ENCODE measurements at places on chromosomes 7 and 10.

GRCh38 chr7:105650382-105650970, 69.2 kb upstream of the EFCAB10 start:
- no peak for DNase-seq

DNA sequence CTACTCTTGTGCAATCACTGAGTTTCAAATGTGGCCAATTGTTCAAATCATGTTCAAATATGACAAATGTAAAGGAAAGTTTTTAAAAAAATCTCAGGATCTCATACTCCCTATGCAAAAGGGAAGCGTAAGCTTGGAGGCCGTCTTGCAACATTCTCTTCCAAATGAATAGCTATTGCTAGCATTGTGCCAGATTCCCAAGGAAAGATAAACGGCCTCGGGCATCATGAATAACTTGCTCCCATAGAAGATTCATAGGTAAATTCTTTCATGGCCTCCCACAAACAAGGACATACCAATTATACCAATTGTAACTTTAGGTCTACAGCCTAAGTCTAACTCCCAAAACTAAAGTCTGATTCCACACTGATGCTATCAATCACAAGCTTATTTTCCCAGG, 416.9 kb downstream of the THSD7A start:
- DNase-seq, result no peak

GRCh38 chr10:22505911-22506685, 160.8 kb downstream of the SPAG6 start:
- peak; percentile 24 for DNase-seq

DNA sequence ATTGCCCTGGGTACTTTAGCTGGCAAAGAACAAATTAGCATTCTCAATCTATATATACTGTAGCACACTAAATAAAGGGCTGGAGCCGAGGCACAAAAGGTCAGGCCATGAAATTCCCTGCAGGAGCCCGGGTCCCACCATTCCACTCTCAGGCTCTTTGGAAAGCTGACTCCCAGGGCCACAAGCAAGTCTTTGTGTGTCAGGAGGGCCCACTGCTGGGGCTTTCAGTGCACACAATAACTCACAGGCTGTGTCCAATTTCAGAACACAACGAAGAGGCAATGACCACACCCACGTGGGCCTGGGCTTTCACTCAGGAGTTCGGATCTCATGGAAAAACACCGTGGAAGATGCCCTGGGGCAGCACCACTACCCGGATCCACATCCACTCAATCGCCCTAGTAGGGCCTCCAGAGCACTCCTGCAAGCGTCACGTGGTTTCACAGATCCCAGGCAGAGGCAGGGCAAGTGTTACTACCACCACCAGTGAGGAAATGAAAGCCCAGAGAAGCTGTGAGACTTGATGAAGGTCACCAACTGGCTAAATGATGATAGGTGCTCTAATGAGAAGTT, 60.3 kb downstream of the COBL start:
- DNase-seq, result no peak

GRCh38 chr10:110931769-110932381, 12.5 kb downstream of the SHOC2 start:
- no peak for DNase-seq

DNA sequence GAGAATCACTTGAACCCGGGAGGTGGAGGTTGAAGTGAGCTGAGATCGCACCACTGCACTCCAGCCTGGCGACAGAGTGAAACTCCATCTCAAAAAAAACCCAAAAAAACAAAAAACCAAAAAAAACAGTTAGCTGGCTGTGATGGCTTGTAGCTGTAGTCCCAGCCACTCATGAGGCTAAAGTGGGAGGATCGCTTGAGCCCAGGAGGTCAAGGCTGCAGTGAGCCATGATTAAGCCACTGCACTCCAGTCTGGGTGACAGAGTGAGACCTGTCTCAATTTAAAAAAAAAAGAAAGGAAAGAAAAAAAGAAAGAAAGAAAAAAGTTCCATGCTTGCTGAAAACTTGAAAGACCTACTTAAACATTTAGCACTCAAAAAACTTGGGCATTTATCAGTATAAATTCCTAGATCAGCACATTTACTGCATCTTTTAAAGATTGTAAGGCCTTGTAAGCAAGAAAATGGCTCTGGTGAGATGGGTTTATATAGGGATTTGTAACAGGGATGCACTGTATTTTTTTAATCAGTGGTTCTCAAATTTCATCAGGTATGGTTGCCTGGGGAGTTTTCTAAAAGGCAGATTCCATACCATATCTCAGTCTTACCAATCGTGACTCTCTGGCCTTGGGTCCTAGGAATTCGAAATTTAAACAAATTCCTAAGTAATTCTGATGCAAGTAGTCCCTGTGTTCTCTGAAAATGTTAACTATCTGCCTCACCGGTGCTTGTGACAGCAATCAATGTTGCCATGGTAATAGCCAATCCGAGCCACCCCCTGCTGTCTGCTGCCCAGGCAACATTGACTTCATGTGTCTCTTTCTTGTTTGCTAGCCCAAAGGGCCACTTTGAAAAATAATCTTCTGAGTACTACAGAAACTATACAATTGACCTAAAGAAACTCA, 11.5 kb upstream of the NT5C2 start:
- DNase-seq, result no peak

DNA sequence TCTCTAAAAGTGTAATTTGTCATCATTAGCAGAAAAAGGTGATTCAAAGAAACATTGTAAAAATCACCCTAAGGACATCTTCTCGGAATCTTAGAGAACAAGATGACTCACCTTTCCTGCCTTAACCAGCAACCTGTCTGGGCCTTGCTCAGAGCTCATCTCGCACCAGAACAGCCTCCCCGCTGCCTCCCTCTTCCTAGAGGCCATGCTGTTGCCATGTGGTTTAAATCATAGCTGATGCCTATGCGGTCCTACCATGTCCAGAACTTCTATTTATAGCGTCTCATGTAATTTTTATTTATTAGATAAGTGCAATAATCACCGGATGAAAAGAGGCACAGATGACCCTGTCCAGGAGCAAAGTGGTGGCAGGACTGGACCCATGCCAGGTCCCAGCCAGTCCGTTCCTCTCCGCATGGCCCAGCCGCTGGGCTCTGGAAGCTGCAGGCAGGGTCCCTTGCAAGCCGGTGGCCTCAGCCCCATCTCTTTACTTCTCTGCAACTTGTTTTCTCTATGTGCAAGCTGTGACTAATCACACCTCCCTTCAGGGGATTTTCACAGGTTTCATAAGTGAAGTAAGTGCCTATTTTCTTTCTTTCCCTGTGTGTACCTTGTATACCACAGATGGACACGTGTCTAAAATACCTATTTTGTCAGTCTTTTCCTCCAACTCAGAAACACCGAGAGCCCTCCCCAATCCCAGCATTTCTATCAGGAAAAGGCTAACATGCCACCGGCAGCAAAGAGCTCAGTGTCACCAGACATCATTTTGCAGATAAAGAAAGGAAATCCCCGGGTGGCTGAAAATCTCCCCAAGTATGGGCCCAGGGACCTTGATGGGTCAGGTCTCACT, 27.1 kb downstream of the KLF6 start:
- peak; percentile 65 for DNase-seq

Measured in stimulated activated CD4-positive, alpha-beta T cell treated with anti-CD3 and anti-CD28 coated beads, Interleukin-15, amount 100 ng/mL, for 48 hours (primary cell).